ENCODE measurements at places on chromosomes 4 and X.

DNA sequence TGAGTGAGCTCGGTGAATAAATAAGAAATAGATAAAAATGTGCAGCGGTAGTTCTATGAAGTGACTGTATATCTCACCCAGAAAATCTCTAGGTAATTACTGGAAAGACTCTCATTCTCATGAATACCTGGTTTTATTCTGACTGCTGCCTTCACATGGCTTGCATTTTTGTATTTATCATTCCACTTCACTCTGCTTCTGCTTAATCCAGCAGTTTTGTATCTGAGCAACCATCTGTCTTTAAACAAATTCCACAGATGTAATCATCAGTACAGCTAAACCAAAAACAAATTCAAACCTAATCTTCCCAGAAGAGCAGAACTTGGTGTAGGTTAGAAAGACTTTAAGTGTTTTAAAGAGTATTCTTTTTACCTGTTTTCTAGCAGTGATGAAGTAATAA, 11.2 kb upstream of the ALB start:
- DNase-seq, result no peak

DNA sequence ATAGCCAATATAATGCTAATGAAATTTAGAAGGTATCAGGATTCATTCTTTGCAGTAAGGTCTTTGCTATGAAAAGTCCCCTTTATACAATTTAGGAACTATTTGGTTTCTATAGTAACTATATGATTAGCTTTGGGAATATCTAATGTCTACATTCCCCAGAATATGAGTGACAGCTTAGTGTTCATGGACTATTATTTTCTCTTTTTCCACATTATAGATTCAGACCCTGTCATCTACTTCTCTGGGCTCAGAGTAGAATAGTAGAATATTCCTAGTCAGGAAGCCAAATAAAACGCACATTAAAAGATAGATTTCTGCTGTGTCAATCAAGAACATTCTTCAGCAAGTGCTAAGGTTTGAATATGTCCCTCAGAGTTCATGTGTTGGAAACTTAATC, 26.1 kb upstream of the SULT1B1 start:
- no peak for DNase-seq

DNA sequence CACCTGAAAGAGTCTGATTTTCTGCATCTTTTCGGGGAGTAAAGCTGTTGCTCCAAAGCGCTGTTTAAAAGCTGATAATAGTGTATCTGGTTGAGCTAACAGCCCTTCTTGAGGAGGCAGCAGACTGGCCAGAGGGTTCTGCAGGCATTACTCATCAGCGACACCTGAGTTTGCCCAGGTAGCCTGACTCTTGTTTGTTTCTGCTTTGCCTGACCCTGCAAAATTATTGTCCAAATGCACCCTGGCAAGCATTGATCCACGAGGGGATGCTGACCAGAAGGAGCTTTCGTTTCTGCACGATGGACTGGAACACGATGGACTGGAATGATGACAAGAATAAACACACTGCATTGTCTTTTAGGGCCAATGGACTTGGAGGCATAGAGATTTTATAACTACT, 6.2 kb downstream of the CD99 start:
- DNase-seq, result no peak

- no peak for DNase-seq
Observed at GRCh38 chrX:104270916-104271512, 16.3 kb upstream of the ESX1 start.

- DNase-seq, result no peak
Observed at GRCh38 chr4:4302001-4302400, 11.9 kb downstream of the ZBTB49 start.

DNA sequence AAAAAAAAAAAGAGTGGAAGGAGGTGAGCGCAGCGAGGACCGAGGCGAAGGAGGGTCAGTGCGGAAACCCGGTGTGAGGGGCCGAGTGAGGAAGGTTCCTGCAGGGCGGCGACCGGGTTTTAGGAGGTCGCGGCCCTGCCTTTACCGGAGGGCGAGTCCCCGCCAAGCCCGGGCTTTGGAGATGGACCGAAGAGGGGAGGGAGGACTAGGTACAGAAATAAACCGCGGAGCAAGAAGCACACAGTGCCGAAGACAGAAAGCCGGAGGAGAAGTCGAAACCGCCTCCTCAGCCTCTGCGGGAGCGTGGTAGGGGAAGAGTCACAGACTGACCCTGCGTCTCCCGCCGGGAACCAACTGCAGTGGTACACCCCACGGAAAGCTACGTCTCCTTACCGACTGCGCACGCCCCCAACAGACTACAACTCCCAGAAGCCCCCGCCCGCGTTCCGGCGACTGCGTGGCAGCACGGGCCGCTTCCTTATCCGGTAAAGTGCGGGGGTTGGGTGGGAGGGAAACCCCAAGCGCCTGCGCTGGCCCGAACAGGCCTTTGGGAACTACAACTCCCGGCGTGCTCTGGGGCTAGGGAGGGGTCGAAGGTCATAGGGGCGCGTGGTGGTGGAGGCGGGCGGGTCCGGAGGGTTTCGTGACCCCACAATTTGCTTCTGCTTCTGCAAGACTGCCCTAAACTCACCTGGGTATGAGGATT, at the start of gene NFXL1:
NFXL1 (minus strand) TSS at position 364 of the 706 bp plus-strand sequence. CDS start 380 bp downstream, outside the sequence.
- peak; percentile 92 for DNase-seq

GRCh38 chr4:125765941-125766340, 451.2 kb downstream of the FAT4 start:
- DNase-seq, result no peak

GRCh38 chrX:19799319-19800182, 87.8 kb downstream of the SH3KBP1 start:
- DNase-seq, result no peak

GRCh38 chr4:148692242-148692641, 250.0 kb upstream of the NR3C2 start:
- DNase-seq, result no peak

- no peak for DNase-seq
Observed at GRCh38 chr4:20368926-20369325, 117.2 kb downstream of the SLIT2 start.

GRCh38 chr4:66178906-66179305, 508.6 kb upstream of the EPHA5 start:
- DNase-seq, result no peak

GRCh38 chr4:138951764-138952163, 63.8 kb upstream of the NOCT start:
- DNase-seq, result no peak

DNA sequence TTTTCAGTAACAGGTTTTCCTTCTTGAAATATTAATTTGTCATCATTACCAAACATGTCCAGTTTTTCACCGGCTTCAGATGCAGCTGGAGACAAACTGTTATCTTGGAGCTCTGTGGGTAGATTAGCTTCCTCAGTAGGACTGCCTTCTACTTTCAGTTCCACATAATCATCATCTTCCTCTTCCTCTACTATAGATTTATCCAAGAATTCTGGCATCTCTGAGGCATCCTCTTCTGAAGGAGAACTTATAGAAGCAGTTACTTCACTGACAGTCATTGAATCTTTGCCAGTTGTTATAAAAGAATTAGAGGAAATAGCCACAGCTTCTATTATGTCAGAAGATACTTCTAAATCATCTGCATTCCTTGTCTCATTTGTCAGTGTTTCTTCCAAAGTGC, 162.9 kb downstream of the LRBA start:
- DNase-seq, result no peak

Data from KG1 (cell line).